T-helper 2 cell (primary cell): ENCODE measurements at places on chromosomes 5 and 9.

- DNase-seq, result no peak
Observed at GRCh38 chr9:89661391-89661949, 56.7 kb downstream of the GADD45G start.

DNA sequence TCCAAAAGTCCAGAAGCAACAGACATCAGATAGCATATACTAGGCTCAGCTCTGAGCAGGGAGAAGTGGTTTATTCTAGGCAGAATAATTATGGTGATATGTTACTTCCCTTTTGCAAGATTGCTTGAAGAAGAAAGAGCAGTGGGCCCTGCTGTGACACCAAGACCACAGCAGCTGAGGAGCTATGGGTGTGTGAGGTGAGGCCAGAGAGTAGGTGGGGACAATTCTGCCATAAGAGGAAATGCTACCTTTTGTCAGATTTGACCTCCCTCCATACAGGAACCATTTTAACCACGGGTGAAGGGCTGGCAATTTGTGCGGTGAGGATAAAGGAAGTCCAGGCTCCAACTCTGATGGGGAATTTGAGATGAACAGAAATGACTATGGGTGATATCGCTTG, 51.3 kb downstream of the TNFSF15 start:
- no peak for DNase-seq

- DNase-seq, result no peak
Observed at GRCh38 chr9:91187965-91188344, 173.8 kb downstream of the AUH start.

GRCh38 chr5:133130387-133131118, 78.7 kb downstream of the HSPA4 start:
- no peak for DNase-seq

- no peak for DNase-seq
Observed at GRCh38 chr9:127445851-127446712, 5.1 kb downstream of the RPL12 start.

DNA sequence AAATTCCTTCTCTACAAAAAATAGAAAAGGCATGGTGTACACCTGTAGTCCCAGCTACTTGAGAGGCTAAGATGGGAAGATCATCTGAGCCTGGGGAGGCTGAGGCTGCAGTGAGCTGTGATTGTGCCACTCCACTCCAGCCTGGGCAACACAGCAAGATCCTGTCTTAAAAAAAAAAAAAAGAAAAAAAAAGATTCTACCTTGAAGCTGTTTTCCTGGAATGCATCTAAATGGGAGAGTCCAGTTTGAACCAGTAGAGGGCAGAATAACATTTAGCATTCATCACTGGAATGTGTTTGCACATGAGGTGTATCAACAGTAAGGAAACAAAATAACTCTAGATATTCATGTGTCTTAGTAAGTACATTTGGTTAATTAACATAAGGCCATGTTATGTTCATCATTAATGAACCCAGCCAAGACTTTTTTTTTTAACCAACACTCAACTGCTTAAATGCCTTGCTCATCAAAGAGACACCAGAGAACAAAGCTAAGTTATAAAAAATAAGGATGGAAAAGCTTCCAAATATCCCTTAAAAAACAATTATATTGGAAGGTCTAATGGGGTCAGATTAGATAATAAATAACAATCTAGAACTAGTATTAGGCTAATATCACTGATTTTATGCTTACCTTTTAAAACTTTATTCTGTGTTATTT, 16.1 kb downstream of the IFNE start:
- DNase-seq, result no peak

- no peak for DNase-seq
Observed at GRCh38 chr9:135663857-135664256, 748 bp downstream of the LCN9 start.

DNA sequence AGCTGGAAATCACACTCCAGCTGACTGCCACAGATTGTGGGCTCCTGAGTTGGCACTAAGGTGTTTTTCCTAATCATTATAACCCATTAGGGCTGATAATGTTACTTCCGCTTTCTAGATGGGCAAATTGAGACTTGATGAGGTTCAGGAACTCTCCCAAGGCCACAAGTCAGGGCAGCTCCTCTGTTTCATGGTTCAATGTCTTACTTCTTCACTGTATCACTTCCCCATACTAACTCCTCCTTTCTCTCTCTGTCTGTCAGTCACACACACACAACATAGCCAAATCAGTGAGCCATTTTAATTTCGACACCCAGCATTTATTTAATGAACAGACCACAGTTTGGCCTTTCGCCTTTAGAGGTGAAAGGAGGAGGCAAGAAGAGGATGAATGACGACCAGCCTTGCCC, 17.8 kb upstream of the TRAF1 start:
- no peak for DNase-seq

GRCh38 chr5:172641359-172642050, 442 bp downstream of the NEURL1B start:
- DNase-seq, result no peak

DNA sequence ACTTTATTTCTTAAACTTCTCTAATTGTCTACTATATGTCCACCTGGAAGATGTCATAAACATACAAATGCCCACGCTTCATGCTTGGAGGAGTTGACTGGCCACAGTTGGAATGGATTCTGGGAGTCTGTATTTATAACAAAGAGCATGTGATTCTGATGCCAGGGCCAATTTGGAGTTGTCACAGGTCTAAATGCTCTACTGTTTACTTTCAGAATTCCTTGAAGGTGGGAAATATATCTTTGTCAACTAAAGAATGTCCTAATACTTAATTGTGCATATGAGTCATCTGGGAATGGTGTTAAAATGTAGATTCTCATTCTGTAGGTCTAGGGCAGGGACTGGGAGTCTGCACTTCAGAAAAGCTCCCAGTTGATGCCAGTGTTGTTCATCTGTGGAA, 196.1 kb downstream of the ANXA1 start:
- DNase-seq, result no peak

- DNase-seq, result no peak
Observed at GRCh38 chr5:144024090-144024489, 146.4 kb downstream of the YIPF5 start.

DNA sequence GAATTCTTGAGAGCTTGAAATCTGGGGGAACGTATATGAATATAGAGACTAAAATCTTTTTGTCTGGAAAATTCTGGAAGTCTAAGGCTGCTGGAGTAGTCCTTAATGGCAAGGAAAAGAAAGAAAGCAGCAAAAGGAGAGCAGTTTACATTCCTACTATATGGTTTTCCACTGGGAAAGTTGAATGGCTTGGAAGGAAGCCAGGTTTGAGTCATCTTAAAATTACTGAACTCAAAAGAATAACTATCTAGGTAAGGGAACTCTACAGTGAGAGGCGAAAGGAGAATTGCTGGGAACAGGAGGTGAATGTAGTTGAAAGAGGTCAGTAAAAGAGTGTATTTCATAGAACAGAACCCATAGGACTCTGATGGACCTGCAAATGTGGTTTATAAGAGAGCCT, 258.1 kb upstream of the EDIL3 start:
- DNase-seq, result no peak

- DNase-seq, result no peak
Observed at GRCh38 chr5:179307931-179308471, 37.3 kb downstream of the ADAMTS2 start.

GRCh38 chr9:81980568-81980967, 8.0 kb upstream of the SPATA31D1 start:
- DNase-seq, result no peak

DNA sequence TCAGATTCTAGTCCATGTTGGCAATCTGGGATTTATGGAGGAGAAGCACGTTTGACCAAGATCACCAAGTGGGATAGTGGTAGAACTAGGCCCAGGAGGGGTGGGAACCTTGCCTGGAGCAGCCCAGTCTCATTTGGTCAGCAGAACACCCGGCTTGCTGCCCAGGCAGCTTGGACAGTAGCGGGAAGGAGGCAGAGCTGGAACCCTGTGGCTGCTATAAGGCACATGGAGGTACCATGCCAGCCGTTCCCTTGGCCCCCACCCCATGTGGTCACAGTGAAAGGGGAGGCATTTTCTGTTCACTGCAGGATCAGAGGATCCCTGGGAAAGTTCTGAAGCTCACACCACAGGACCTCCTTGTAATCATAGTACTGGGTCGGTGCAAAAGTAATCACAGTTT, 75.4 kb upstream of the ORM1 start:
- DNase-seq, result no peak
